GM19239 (cell line): ENCODE measurements at places on chromosomes 1 and 21.
A peak's percentile ranks its signal among the peaks of the same experiment; 100 is the strongest.

- DNase-seq, result no peak
Measured at GRCh38 chr21:44765231-44766013, 36.2 kb downstream of the UBE2G2 start.

DNA sequence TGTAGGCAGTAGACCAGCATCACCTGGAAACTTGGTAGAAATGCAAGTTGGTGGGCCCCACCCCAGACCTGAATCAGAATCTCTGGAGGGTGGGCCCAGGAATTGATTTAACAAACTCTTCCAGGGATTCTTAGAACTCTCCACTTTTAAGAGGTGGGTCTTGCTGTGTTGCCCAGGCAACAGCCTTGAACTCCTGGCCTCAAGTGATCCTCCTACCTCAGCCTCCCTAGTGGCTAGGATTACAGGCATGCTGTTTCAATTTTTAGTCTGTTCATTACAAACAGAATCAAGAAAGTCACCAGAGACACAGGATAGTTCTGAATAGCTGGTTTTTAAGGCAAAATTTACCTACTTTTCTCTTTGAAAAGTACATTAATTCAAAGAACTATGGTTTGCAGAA, 31.2 kb downstream of the NCF2 start:
- DNase-seq, result no peak

GRCh38 chr21:45335151-45335760, 47.6 kb upstream of the POFUT2 start:
- DNase-seq, result no peak

GRCh38 chr21:44013380-44014088, 1.4 kb downstream of the TRAPPC10 start:
- DNase-seq, result no peak

GRCh38 chr1:179550746-179551682, 24.7 kb downstream of the NPHS2 start:
- no peak for DNase-seq

GRCh38 chr1:54701996-54702395, 13.7 kb upstream of the TTC4 start:
- no peak for DNase-seq

GRCh38 chr1:13896932-13897331, 196.9 kb downstream of the PRDM2 start:
- no peak for DNase-seq

GRCh38 chr1:115632251-115633026, 9.3 kb upstream of the VANGL1 start:
- DNase-seq, result no peak

DNA sequence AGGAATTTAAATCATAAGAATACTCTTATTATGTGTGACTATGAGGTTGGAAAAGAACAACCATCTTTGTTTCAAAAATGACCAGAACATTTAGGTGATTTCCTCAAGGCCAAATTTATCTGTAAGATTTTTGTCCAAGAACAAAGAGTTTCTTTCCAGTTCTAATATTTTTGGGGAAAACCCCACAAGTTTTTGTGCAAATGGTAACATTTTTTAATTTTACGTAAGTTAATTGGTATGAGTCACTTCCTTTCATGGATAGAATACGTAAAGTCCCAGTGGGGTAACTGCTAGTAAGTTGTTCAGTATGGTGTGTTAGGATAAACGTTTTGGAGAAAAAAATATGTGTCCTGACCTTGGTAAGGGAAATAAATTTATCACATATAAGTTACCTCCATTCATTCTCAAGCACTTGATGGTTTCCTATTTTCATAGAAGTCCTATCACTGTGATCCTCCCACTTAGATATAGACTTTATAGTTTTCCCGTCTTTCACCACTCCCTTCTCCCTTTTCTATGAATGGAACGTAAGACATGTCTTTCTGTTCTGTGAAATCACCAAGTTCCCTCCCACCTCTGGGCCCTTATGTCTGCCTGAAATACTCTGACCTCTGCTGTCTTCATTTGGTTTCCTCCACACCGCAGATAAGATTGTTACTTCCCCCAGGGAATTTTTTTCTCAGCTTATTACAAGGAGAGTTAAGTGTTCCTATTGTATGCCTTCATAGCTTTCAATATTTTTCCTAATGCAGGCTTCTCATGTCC, 34.9 kb upstream of the TSNAX start:
- DNase-seq, result no peak

DNA sequence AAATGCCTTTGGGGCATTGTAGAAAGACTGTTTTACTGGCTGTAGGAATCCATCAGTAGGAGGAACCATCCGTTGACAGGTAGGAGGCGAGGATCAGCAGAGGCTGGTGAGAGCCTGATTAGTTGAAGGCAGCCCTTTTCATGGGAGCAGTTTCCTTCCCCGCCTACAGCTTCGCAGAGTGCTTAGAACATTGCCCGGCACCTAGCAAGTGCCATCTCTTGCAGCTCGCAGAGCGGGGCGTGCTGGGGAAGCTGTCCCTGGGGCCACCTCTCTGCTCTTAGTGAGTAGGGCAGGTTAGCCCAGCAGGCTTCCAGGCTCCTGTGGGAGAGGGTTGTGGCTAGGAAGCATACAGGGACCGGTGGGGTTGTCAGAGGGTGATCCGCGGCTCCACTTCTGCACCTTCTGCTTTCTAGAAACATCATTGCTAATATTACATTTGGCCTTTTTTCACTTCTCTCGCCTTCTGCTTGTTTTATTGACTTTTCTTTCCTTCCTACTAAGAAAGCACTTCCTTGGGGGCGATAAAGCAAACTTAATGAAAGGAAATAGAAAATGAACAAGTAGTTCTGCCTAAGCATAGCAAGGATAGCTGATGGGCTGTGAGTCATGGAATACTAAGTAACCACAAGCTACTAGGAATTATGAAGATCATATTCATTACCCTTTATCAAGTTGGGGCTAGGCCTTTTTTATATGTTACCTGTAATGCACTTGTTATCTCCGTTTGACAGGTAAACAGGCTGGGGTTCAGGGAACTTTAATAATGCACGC, 176.7 kb downstream of the GALNT2 start:
- no peak for DNase-seq

GRCh38 chr1:109395602-109396512, 1.9 kb downstream of the SORT1 start:
- DNase-seq, result no peak

- DNase-seq, result no peak
Measured at GRCh38 chr1:151072224-151072623, 1.7 kb downstream of the GABPB2 start.

DNA sequence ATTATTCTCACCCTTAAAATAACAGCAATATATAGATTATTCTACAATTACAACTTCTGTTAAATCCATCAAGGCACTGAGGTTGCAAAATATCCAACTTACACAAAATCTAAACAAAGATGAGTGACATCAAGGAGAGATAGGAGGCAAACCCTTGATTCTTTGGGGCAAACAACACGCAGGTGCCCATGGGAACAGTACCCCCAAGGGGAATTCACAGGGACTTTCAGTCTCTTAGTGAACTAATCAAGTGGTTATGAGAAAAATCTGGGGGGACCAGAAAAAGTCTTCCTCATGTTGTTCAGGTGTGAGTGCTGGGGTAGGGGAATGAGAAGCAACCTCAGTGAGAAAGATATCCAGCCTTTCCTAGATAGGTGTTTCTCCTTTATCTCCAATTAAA, 1107.9 kb downstream of the PLA2G4A start:
- no peak for DNase-seq

DNA sequence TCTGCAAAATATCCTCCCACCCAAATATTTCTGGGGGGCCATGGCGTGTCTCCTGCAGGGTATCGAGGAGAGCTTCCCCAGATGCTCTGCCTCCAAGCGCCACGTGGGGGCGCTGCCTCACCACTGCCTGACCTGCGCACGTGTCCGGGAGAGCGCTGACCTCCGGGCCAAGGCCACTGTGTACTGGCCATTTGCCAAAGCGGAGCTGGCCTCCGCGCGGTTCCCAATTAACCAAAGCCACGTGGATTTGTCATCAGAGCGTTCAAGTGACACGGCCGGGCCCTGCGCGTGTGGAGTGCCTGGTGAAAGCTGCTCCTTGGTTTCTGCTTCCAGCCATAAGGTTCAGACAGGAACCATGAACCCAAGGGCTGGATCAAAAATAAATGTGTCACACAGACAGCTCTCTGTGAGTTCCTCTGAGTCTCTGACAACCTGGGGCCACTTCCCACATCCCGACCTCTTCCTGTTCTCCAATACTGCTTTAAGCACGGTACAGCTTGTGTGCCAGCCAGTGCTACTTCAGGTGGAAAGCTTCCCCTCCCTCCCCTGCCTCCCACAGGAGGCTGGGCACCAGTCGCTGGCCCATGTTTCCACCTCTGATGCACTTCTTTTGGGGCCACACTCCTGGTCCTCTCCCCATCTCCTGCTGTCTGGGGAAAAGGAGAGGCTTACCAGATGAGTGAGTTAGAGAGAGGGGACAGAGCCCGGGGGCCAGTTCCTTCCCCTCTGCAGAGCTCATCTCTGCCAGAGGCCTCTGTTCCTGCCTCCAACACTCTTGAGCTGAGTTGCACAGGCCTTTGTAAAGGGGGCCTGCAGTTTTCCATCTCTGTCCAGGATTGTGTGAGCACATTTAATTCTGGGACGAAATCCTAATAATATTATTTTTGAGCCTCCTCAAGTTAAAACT, 26.1 kb downstream of the ZP4 start:
- DNase-seq, result no peak

- no peak for DNase-seq
Measured at GRCh38 chr1:25772692-25773245, 27.2 kb upstream of the SELENON start.

- no peak for DNase-seq
Measured at GRCh38 chr1:182217967-182218366, 156.5 kb upstream of the ZNF648 start.

DNA sequence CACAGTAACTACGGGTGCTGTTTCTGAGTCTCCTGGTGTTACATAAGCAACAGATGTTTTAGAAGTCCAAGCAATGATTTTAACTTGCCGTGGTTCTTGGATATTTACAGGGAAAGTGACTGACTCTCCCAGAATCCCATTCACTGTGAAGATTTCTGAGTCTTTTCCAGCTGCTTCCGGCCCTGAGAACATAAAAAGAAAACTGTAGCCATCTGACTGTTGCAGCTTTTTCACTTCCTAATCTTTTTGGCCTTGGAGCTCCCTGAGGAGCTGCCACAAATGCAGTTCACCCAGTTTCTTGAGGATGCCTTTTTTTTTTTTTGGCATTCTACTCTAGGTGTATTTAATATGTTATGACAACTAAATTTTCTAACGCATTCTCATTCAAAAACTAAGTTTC, 13.7 kb downstream of the CD84 start:
- no peak for DNase-seq

GRCh38 chr1:43354471-43354870, 4.3 kb upstream of the CDC20 start:
- no peak for DNase-seq

- DNase-seq, result no peak
Measured at GRCh38 chr1:187245201-187245600, 416.5 kb downstream of the PLA2G4A start.

DNA sequence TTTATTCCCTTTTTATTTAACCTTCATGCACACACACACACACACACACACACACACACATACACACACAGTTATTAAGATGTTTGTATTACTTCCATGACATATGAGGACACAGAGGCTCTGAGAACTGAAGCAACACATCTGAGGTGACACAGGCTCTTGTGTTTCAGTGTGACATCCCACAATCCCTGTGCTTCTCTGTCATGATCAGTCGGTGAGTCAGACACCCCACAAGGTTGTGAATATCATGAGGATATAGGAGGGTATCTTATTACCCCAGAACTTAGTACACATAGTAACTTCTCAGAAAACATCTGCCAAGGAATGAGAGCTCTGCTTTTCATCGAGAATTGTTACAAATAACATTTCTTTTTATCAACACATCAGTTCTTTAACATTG, 459.3 kb downstream of the PLPP3 start:
- DNase-seq, result no peak

- no peak for DNase-seq
Measured at GRCh38 chr1:95426772-95427171, 192.8 kb downstream of the RWDD3 start.

DNA sequence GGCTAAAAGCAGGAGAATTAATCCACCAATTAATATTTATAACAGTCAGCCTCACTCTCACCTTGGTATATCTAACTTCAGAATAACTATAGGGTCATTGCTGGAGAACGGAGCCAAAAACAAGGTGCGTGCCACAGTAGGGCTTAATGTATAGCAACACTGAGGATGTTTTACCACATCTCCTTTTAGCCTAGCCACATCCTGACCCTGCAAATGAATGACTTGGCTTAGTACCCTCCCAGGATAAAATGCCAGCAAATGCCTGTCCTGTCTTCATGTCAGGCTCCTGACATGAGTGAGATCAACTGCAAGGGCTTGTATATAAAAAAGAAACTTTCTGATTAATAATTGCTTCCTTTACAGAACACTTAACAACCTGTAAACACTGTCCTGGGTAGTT, 2.7 kb upstream of the CDC42BPA start:
- no peak for DNase-seq

- DNase-seq, result peak; percentile 84
Measured at GRCh38 chr1:202144402-202145067, at the start of gene ARL8A. ARL8A (minus strand) TSS chr1:202144737; CDS start chr1:202144572, 165 bp downstream.

GRCh38 chr1:55636696-55637095, 421.5 kb upstream of the USP24 start:
- no peak for DNase-seq

- no peak for DNase-seq
Measured at GRCh38 chr1:226738421-226738994, 574 bp downstream of the ITPKB start.

DNA sequence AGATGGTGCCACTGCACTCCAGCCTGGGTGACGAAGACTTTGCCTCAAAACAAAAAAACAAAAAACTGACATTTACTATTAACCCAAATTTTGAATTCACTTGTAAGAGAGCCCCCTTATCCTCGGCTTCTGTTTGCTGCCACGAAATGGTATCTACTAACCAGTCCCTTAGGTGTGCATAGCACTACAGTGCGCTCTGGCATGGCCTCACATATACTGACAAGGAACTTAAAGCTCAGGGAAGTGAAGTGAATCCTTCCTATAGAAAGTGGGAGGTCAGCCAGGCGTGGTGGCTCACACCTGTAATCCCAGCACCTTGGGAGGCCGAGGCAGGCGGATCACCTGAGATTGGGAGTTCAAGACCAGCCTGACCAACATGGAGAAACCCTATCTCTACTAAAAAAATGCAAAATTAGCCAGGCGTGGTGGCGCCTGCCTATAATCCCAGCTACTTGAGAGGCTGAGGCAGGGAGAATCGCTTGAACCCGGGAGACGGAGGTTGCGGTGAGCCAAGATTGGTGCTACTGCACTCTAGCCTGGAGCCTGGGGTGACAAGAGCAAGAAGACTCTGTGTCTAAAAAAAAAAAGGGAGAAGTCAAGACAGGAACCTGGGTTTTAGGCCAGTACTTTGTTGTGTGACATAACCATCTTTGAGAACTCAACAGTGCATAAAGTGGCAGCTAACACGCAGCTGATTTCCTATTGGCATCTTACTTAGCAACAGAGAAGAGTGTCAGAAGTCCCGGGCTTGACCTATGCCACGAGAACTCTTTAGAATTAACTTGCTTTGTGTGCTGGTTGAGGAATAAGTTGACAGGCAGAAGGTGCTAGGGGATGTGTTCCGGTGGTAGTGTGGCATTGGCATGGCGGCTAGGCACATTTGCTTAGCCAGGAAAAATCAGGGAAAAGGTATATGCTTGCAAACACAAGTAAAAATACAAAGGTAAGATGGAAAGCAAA, 16.8 kb downstream of the ERRFI1 start:
- no peak for DNase-seq
